ENCODE measurements at places on chromosomes 3 and 15.

- no peak for DNase-seq
These were observed 136.5 kb downstream of the ZNF609 start for GRCh38 chr15:64596701-64597476.

DNA sequence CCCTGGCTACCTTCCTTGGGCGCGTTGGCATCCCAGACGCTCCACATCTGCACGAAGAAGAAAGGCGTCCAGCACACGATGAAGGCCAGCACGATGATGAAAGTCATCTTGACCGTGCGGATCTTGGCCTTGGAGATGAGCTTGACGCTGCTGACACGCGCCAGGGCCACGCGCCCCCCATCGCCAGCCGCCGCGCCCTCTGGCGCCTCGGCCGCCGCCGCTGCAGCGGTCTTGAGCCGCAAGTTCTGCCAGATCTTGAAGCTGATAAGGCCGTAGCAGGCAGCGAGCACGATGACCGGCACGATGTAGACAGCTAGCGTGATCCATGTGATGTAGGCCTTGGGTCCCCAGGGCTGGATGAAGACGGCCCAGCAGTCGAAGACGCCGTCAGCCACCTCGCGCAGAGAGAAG lies 2.2 kb downstream of the OXTR start:
- DNase-seq = no peak

DNA sequence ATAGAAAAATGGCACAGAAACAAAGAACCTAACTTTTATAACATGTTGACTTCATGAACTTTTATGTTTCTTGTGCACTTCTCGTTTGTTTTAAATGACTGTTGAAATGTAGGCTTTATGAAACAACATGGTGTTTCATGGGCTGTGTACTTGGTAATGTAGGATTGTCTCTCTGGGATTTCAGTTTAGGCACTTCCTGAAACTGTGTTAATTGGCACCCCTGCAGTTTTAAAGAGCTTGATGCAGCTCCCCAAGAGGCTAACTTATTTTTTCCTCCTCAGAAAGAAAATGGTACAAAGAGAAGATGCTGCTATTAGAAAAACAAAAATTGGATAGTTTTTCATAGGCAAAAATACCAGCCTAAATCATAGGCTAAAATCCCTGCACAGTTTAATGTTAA lies 239.2 kb downstream of the GRM7 start:
- no peak for DNase-seq

GRCh38 chr3:106379251-106379750 lies 510.5 kb upstream of the CBLB start:
- no peak for DNase-seq

DNA sequence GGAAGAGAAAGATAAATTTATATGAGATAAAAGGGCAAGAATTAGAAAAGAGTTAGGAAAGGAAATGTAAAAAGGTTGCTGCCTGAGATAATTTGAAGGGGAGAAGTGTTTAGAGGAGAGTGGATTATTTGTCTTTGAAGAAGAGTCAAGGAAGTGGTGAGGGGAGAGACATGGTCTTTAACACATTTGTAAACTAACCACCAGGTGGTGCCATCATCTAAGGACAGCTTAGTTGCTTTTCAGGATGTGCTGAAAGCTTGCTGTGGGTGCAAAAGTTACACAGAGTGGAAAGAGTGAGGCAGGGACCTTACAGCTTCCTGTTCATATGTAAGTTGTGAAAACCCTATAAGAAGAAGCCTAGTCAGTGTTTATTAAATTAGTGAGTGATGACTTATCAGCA lies 114.1 kb upstream of the DNAJC19 start:
- DNase-seq = no peak

Data from omental fat pad (tissue), 4 donors.